ENCODE measurements at places on chromosomes 3 and 15.

DNA sequence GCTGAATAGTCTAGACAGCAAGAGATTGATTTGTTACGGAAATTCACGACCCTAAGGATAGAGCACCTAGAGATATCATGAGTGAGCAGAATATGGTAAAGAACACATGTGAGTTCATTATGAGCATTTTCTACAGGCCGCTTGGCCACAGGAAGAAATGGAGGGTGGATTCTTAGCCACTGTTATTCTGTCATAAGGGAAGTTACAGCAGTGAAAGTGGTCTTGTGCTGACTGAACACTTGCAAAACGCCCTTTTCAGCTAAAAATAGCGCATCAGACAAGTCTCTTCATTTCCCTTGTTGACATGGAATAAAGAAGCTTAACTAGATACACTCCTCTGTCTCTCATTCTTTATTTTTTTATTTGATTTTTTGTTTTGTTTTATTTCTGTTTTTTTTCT, 19.8 kb downstream of the DGKG start:
- DNase-seq, result no peak

DNA sequence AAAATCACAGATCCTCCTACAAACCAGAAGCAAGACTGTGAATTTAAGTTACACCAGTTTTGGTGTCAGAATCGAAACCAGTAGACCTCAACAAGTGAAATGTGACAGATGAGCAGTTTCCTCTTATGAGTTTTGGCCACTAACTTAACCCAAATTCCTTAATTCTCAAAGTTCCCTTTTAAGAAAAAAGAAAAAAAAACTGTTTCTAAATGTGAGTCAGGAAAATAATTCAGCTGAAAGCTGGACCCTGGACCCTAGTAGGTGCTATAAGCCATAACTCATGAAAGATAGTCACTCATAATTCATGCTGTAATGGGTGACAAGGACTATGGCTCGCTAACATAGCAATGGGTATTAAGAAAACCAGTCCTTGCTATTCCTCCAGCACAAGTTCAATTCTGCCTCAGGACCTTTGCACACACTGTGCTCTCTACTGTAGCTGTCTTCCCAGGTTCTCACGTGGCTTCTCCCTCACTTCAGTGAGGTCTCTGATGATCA, 9.0 kb upstream of the THRB start:
- no peak for DNase-seq

DNA sequence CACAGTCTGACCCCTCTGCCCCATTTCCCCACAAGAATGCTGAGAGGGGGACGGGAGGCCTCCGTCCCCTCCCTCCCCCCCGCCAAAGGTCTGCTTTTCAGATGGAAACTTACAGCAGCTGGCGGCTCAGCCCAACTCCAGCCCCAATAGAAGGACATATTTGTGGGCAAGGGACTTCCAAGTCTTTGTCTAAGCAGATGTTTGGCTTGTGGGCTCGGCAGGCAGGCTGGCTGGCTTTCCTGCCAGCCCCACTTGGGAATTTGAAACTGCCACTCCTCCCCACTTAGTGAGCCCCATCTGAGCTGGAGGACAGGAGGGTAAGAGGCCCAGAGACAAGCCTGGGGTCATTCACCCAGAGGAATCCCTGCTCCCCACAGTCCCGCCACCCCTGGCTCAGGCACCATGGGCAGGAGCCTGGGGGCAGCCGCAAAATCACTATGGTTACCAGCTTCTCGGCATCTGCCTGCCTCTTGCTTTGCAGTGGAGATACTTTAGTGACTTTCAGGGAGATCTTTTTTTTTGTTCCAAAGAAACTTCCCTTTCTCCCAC, 53.6 kb downstream of the LMCD1 start:
- no peak for DNase-seq

GRCh38 chr15:89781891-89782618, 5.9 kb downstream of the MESP2 start:
- peak; percentile 68 for DNase-seq

- no peak for DNase-seq
Measured at GRCh38 chr15:101028772-101029438, 109.7 kb downstream of the LRRK1 start.

GRCh38 chr3:58349792-58350626, 17.3 kb downstream of the PXK start:
- DNase-seq, result no peak
